ENCODE measurements at places on chromosomes 12 and 14.

DNA sequence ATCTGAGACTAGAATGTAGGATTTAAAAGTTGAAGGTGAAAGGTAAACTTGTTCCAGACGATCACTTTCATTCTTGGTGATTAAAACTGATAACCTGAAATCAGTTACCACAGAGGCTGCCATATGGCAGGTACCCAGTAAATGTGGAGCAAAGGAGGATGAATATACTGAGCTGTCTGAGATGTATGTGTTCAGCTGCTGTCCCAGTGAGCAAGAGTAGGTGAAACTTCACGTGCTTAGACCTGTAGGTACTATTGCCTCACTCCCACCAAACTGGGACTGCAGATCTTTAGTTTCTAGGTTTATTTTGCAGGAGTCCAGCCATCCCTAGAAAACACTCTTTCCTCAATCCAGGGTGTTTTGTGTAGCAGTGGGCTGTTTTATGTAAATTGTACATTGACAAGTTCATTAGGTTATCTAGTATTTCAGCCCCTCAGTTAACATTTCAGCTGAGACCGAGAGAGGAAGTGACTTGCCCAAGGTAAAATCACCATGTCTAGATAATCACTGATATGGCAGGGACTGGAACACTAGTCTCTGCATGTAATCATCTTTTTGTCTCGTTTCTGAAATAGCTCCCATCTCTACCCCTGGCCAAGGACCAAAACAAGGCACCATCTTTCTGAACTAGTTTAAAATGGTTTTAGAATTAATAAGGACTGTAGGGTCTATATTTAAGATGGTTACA is 62.7 kb downstream of the ATG14 start:
- no peak for DNase-seq

DNA sequence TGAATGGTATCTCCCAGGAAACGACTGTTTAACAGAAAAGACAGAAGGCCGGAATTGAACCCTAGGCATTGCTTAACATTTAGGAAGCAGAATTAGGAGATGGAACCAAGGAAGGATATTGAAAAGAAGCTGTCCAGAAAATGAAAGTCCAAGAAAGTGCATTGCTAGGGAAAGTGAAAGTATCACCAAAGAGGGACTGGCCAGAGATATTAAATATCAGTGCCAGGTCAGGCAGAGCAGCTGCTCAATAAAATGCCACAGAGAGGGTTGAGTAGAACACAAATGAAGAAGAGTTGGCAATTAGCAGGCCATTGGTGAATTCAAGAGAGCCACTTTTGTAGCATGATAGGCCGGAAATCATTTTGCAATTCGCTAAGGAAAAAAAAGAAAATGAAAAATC is 101.6 kb downstream of the CFAP54 start:
- no peak for DNase-seq

DNA sequence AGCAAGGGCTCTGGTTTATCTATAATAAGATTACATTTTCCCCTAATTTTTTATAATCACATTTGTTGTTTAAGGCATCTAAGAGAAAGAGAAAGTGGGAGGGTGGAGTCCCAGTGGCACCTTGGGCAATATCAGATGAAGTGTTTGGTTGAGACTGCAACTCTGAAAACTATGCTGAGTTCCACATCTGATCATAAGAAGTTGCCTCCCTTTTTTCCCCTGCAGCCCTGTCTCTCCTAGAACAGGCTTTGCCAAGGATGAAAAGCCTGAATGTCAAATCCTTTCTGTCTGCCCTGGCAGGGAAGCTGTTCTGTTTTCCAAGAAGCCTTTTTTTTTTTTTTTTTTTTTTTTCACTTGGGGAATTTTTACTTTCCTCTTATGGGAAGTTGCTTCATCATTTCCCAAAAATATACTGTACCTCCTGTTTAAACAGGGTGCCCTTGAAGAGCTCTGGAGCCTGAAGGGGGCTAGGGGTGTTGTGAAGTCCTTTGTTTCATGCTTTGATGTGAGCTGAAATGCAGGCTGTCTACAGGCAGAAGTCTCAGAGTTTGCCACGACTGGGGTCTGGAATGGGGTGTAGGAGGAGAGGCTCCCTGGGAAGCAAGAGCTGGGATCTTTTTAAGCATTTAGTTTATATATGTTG is 71.3 kb downstream of the SUSD6 start:
- DNase-seq = peak; percentile 65

DNA sequence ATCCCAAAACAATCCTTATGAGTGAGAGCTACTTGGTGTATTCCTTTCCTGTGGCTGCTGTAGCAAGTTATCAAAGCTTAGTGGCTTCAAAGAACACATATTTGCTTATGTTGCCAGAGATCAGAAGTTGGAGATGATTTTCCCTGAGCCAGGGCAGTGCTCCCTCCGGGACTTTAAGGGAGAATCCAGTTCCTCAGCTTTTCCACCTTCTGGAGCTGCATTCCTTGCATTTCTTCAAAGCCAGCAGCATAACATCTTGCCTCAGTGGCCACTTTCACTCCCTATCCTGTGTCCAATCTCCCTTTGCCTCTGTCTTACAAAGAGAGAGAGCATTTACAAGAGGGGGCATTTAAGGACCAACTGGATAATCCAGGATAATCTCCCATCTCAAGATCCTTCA is 33.7 kb downstream of the P2RX7 start:
- no peak for DNase-seq

GRCh38 chr14:59338761-59339160 is 126.4 kb downstream of the GPR135 start:
- DNase-seq = no peak

- no peak for DNase-seq
Measured at GRCh38 chr14:93090826-93091555, 24.7 kb downstream of the ITPK1 start.

- no peak for DNase-seq
Measured at GRCh38 chr12:114443607-114444421, 37.9 kb upstream of the TBX5 start.

DNA sequence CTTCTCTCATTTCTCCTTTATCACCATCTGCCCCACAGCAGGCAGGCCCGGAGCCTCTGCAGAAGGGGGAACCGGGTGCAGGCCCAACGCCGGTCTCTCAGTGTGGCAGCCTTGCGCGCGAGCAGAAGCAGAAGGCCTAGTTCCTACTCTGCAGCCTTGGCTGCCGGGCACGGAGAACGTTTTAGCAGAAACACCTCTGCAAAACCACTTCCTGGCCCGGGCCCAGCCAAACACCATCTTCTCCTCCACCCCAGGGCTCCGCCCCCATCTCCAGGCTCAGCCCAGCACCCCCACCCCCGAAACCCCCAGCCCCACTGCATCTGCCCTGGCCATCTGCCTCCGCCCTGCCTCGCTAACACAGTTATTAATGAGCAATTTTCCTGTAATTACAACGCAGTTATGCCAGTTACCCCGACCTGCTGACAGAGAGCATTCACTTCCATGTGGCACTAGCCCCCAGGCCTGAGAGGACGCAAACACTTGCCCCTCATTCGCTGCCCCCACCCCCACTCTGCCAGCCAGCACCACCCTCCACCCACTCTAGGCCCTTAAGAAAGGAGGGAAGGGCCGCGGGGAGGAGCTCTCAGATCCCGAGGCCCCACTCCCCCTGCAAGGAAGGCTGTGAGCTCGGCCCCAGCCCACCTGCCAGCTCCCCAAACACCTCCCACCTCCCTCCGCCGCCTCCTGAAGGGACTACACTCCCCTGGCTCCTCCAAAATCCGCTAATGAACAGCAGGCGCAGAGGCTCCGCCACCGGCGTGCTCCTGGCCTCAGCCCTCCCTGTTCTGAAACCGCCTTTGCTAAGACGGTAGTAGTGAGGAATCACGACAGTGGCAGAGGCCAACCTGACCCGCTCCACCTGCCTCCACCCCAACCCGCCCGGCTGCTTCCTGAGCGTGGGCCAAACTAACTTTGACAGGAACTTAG is 44.7 kb upstream of the FBRSL1 start:
- peak; percentile 90 for DNase-seq

GRCh38 chr14:89367779-89368120 is 49.3 kb downstream of the FOXN3 start:
- no peak for DNase-seq

DNA sequence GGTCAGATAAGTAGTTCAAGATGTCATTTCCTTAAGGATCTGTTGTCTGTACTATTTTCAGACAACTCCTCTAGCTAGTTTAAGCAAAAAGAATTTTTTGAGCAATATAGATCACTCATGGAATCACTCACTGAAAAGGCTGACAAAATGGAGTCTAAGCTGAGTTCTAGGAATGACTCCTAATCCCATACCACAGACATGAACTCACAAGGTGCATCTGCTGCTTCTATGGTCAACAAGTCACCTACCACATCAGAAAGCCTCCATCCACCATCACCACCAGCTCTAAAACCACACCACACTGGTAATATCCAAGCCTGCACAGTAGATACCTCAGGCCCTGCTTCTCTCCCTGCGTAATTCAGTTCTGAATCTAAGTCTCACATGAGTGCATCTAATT is 33.0 kb downstream of the PWP1 start:
- peak; percentile 21 for DNase-seq

DNA sequence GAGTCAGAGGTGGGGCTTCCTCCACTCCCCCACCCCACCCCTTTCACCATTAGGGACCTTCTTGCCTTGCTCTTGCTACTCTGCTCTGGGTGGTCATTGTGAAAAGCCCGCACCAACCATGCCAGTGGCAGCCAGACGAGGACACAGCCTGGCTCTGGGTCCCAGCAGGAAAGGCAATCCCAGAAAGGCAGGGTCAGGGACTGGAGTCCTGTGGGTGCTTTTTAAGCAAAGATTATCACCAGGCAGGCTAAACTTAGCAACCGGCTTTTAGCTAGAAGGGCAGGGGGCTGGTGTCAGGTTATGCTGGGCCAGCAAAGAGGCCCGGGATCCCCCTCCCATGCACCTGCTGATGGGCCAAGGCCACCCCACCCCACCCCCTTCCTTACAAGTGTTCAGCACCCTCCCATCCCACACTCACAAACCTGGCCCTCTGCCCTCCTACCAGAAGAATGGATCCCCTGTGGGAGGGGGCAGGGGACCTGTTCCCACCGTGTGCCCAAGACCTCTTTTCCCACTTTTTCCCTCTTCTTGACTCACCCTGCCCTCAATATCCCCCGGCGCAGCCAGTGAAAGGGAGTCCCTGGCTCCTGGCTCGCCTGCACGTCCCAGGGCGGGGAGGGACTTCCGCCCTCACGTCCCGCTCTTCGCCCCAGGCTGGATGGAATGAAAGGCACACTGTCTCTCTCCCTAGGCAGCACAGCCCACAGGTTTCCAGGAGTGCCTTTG is 1.2 kb upstream of the GAPDH start:
- peak; percentile 65 for DNase-seq

DNA sequence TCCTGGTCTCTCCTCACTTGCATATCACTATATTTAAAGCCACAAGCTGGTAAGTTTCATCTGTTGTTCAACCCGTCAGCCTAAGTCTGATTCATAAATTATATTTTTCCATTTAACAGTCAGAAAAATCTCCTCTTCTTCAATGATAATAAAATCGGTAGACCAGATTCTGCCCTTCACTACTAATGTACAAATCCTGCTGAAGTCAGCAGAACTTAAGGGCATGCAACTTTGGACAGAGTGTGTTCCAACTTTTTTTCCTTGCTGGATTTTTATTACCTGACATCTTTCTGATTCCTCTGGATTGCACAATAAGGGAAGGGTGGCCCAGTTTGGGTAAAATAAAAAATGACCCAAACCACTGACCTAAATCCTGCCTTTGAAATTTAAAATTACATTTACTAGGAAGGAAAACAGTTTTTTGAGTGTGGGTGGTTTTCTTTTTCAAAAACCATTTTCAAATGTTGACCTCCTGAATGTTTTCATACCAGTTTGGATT is 125.4 kb upstream of the DIO2 start:
- DNase-seq = no peak

- DNase-seq = no peak
Measured at GRCh38 chr14:25010471-25010870, 39.5 kb downstream of the STXBP6 start.

Data from activated CD4-positive, alpha-beta T cell treated with anti-CD3 and anti-CD28 coated beads, Interleukin-2, amount 50 U/mL, for 16 hours (primary cell).